ENCODE measurements at places on chromosomes 12 and 14. TPM values are rescaled to one million over a fixed set of nuclear protein-coding genes. Genes with fewer than 3 reads are reported as not detected.

DNA sequence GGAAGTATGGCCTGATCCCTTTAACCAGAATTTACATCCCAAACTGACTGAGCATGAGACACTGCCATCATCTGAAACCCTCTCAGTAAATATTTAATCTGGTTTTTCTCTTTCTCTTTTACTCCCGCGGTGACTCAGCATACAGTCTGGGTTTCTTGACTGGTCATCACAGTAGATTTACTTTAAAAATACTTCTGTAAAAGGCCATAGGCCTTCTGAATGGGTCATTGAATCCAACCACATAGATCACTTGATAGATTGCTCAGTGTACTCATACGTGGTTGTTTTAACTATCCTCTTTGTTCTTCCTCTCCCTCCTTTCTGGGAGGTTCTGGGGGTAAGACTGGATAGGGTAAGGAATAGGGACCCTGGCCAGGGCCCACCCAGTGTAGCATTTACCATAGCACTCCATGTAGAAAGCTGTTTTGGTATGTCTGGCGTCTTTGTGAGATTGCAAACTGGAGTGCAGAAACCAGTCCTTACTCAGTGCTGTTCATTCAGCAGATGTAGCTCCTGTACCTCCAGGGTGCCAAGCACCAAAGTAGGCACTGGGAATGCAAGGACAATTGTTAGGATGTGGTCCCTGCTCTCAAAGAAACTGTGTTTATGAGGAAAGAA, 165.7 kb downstream of the SRGAP1 start:
- H3K27ac ChIP-seq, result peak overlapping the region; percentile 44
- H3K36me3 ChIP-seq, result peaks cover 14% of the 10 kb centered on the region
- no peak overlapping the region for H3K4me3 ChIP-seq
- no peak for DNase-seq
- no peaks in the 10 kb centered on the region for H3K27me3 ChIP-seq

DNA sequence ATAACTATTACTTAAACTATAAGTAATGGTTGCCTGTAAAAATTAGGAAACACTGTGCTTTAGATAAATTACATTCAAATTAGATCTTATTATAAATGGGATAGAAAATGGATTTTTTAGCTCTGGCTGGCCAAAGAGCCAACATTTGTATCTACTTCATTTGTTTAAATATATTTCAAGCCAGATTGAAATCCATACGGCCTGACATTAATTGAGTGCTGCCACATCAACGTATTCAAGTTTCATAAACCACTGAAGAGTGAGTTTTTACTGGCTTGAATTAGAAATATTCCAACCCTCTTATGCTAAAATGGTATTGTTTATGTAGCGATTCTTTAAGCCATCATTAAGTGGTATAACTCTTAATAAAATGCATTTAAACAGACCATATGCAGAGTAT, 133.3 kb downstream of the VRK1 start:
- no peak overlapping the region for H3K27ac ChIP-seq
- no peaks in the 10 kb centered on the region for H3K27me3 ChIP-seq
- no peaks in the 10 kb centered on the region for H3K4me1 ChIP-seq

- no peak for DNase-seq
- no peaks in the 10 kb centered on the region for H3K36me3 ChIP-seq
- H3K27ac ChIP-seq, result no peak overlapping the region
- H3K27me3 ChIP-seq, result no peaks in the 10 kb centered on the region
Measured at GRCh38 chr12:116236148-116236731, 41.3 kb downstream of the MED13L start.

- no peaks in the 10 kb centered on the region for H3K27me3 ChIP-seq
- no peak for DNase-seq
- no peak overlapping the region for H3K27ac ChIP-seq
Measured at GRCh38 chr14:38485026-38485425, 229.1 kb upstream of the CLEC14A start.

- no peak for DNase-seq
- no peak overlapping the region for H3K27ac ChIP-seq
- H3K27me3 ChIP-seq, result peaks cover 21% of the 10 kb centered on the region
Measured at GRCh38 chr12:52836042-52836466, 1.9 kb upstream of the KRT79 start.

GRCh38 chr14:68521961-68522509, 270.8 kb downstream of the ZFP36L1 start:
- H3K4me1 ChIP-seq, result peaks cover 91% of the 10 kb centered on the region
- no peaks in the 10 kb centered on the region for H3K27me3 ChIP-seq
- H3K4me3 ChIP-seq, result no peak overlapping the region
- no peak for DNase-seq
- H3K27ac ChIP-seq, result peak overlapping the region; percentile 89

The MEG3 gene
- total RNA-seq, result 1.0 TPM

The NPFF gene
- not detected for total RNA-seq
